Fibroblast of the conjunctiva (primary cell): ENCODE measurements at places on chromosomes 4 and X.

DNA sequence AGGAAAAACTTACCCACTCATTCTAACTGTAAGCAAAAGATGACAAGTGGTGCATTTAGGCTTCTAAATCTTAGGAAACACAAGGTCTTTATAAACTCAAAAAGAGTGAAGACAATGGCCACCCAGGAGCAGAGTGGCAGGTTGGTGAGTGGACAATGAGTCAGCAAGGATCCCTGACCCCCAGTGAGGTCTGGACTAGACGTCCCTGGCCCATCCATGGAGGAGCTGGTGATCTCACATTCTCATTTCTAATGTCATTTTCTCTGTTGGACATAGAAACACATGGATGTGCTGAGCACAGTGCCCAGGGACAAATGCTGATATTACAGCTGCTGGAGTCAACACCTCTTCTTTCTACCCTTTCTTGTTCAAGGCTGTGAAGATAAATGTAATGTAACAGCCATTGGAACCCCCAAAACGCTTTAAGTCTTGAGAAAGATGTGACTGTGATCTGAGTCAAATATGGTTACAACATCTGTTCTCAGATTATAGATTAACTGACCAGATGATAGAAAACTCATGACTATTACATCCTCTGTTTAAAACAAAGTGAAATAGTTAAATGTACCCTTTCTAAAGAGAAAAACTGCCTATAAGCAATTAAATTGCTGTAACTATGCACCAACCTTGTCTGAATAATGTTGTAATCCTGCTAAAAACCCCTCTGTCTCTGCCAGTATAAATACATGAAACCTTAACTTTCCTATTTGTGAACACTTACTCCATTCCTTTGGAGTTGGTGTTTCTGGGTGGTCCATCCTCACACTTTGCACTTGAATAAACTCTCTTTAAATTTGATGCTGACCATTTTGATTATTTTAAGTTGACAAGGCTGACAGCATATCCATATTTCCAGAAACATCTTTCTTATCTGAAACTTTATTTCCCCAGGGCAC is 92.7 kb downstream of the USP46 start:
- no peak for DNase-seq

DNA sequence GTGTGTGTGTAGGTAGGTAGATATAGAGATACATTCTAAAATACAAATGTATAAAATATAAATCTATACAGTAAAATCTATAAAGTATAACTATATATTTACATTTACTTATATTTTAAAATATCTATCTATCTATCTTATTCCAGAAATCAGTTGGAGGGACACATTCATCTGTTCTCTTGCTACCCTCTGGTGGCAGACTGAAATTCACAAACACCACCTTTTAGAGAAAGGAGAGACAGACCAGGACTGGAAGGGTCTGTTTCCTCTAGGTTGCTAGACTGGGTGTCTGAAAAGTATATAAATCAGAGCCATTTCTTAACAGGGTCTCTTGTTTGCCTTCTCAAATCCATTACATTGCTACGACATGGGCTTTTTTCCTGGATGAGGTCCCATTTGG is 343.0 kb downstream of the OPHN1 start:
- no peak for DNase-seq

DNA sequence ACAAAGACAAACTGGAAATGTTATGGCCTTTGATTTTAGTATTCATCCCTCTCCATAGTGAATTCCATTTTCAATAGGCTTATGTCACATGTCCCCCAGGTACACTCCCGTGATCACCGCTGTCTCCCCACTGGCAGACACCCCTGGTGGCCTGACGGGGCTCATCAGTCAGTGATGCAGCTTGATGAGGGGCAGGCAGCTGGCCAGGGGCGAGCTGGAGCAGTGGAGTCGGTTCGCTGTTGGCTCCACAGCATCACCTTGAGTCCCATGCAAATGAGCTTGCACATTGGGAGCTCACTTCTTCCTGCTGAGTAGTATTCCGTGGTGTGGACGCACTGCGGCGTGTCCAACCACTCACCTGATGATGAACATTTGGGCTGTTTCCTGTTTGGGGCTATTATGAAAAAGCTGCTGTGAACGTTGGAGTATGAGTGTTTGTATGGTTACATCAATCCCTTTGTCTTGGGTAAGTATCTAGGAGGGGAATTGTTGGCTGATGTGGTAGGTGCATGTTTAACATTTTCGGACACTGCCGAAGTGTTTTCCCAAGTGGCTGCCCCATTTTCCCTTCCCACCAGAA is 5.2 kb downstream of the TREX2 start:
- DNase-seq = no peak

- DNase-seq = no peak
These were observed 127.8 kb downstream of the BCOR start for GRCh38 chrX:39969819-39970504.

DNA sequence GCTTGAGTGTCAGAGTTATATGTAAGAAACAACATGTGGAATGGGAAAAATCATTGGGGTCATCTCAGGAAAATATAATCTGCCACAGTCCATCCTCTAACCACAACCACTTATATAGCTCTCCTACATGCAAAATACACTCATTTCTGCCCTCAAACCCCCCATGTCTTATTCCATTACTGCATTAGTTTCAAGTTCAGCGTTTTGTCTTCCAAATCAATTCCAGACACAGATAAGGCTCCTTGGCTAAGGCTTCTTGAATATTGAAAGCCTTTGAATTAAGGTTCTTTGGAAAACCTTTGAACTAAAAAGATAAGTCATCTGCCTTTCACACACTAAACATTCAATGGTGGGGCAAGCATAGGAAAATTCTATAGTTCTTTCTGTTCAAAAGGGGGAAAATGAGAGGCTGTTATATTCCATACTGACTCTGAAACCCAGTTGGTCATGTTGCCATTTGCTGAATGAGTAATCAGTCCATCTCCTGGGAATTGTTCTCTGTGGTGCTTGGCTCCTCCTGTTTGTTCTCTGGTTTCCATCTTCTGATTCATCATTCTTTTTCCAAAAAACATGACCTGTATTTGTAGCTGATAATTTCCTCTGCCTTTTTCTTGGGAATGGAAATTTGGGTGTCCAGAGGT is 218.7 kb downstream of the BMPR1B start:
- peak; percentile 80 for DNase-seq

DNA sequence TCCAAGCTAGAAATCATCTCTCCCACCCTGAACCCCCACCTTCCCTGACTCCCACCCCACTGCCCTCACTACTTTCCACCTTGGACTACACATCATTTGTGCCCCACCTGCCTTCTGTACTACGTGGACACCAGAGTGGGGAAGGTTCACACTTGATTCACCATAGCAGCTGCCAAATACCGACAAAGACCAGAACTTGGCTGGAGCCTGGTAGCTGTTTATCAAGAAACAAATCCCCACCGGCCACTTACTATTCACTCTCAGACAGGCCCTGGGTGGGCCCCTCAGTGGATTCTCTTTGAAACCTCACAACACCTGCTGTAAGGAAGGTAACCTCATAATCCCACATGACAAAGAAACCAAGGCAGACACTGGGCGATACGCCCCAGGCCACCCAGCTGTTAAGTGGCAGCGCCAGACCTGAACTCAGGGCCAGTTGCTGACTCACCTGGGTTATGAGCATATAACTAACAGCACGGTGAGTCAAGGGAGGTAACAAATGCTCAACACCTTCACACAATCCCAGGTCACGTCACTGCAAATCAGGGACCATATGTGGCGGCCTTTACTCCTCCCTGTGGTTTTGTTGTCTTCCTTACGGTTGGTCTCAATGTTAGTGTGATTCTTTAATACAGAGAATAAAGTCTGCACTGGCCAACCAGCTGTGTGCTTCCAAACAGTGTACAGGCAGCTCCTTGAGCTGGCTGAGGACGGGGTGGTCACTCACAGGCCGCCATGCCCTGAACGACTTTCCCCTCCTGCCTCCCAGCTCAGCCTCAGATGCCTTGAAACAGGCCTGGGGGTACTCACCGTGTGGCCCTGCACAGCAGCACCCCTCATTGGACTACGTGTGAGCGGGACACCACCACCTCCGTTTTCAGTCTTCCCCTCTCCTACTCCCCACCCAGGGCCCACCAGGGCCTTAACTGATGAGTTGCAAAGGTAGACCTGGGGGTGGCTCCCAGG is 7.5 kb downstream of the WDR1 start:
- no peak for DNase-seq

DNA sequence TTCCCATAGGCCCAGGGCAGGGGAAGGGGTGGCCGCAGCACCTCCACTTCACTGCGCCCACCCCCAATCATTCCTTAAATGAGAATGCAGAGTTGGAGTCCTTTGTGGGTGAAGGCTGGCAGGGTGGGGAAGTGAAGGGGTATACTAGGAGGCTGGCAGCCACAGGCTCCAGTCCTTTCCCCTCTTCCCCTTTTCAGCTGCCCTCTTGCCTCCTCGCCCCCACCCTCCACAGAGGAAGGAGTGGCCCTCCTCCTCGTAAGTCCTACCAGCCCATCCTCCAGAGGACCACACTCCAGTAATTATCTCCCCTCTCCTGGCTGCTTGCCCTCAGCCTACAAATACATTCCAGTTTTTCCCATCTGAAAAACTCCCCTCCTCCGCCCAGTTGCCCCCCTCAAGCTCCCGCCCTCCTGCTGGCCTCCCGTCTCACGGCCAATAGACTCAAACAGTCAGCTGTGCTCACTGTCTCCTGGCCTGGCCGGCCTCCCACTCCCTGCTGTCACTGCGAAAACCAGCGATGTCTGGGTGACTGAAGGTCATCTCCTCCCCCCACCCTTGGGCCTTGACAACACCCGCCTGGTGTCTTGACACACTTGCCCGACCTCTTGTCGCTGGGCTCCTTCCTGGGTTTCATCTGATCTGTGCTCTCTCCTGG is 38.8 kb downstream of the EFNB1 start:
- no peak for DNase-seq

GRCh38 chrX:110286106-110286505 is 31.8 kb downstream of the AMMECR1 start:
- DNase-seq = peak; percentile 68

DNA sequence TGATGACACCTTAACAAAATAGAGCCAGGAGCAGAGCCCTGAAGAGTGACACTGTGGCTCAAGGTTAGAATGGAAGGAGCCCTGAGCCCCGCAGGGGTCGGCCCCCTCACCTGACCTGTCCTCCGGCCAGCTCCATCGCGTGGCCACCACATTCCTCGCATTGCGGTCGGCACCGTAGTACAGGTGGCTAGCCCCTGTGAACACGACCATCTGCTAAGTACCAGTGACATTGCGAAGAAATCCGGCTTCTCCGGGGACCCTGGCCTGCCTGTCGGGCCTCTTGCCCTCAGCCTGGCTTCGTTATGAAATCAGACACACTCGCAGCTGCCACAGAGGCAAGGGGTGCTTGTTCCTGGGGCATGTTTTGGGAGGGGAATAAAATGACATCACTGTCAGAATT is 179.0 kb downstream of the AFAP1 start:
- DNase-seq = no peak

GRCh38 chr4:77699731-77700210 is 94.2 kb downstream of the CXCL13 start:
- peak; percentile 57 for DNase-seq

DNA sequence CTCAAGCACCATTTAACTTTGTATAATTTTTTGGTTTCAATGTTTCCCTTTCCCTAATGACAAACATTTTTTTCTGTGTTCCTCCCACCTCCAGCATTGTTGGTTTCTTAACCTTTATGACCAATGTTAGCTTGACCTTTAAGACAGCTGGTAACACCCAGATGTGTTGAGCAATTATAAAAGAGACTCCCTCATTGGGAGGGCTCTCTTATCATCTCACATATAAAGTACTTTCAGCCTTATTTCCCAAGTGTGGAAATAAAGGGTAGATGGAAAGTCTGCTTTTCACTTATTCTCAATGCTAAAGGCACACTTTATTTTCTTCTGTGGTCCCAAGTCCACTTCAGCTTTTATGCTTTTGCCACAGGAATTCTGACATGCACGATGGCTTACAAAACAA is 1420.4 kb downstream of the RAPGEF2 start:
- no peak for DNase-seq

DNA sequence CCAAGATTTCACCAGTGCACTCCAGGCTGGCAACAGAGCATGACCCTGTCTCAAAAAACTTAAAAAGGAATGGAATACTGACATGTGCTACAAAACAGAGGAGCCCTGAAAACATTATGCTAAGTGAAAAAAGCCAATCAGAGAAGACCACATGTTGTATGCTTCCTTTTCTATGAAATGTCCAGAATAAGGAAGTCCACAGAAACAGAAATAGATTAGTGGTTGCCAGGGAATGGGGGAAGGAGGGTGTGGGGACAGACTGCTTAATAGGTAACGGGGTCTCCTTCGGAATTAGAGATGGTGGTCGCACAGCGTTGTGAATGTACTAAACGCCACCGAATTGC is 30.1 kb upstream of the KIAA0232 start:
- DNase-seq = no peak

DNA sequence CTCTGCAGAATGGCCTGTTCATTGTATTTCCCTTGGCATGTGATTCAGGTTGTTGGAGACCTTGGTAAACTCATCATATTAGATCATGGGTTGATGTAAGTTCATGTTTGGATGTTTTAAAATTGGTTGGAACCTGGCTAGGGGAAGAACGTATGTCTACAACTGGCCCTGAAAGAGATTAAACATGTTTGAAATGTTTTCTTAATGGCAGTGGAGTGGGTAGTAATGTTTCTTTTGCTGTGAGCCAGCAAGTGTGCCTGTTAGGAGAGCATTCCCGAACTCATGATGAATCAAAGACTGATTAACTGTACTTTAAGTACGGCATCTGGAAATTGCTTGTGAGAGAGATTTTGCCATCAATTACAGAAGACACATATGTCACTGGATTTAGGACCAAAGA is 44.5 kb upstream of the SLC4A4 start:
- DNase-seq = no peak

DNA sequence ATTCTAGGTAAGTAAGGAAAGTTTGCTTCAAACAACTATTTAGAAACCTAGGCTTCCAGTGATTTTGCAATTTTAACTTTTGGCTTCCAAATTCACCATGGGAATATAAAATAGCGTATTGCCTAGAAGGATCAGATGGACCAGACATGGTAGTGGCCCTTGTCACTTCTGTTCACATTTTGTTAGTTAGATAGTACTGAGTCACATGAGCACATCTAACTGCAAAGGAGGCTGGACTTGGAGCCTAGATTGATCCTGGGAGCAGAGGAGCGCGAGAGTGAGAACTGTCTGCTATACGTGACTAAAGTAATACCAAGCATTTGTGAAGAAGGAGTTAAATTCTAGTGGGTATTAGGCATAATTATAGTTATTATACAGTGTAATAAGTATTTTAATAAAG is 102.4 kb downstream of the ARHGAP24 start:
- DNase-seq = no peak

- DNase-seq = no peak
These were observed 86.6 kb downstream of the STK32B start for GRCh38 chr4:5137927-5138326.
